ENCODE measurements at places on chromosomes 5 and 9.
A peak's percentile ranks its signal among the peaks of the same experiment; 100 is the strongest.

GRCh38 chr5:102731693-102732092 is 23.4 kb upstream of the PAM start:
- no peak for DNase-seq

DNA sequence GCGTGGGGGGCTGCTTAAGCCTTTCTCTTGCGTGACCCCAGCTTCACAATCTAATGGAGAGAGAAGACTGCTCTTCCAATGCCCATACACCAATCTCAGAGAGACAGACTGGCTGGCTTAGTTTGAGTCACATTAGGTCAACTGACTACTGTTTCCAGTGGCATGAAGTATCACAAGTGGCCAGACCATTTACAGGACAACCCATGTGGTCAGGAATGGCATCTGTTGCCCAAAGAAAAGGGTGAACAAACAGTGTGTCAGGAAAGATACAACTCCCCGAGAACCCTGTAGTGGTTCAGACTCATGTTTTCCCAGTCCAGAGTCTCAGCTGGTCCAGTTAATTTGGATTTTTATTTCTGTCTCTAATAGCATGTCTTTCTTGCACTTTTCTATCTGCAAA is 177.4 kb upstream of the IL12B start:
- no peak for DNase-seq

- DNase-seq = peak; percentile 90
Measured at GRCh38 chr9:83544002-83544698, 5.9 kb upstream of the FRMD3 start.

- DNase-seq = peak; percentile 60
Measured at GRCh38 chr5:136814619-136815378, 449.5 kb upstream of the TRPC7 start.

DNA sequence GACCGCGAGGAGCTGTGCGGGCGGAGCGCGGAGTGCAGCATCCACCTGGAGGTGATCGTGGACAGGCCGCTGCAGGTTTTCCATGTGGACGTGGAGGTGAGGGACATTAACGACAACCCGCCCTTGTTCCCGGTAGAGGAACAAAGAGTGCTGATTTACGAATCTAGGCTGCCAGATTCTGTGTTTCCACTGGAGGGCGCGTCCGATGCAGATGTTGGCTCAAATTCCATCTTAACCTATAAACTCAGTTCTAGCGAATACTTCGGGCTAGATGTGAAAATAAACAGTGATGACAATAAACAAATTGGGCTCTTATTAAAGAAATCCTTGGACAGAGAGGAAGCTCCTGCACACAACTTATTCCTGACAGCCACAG is 590 bp downstream of the PCDHA6 start:
- no peak for DNase-seq

DNA sequence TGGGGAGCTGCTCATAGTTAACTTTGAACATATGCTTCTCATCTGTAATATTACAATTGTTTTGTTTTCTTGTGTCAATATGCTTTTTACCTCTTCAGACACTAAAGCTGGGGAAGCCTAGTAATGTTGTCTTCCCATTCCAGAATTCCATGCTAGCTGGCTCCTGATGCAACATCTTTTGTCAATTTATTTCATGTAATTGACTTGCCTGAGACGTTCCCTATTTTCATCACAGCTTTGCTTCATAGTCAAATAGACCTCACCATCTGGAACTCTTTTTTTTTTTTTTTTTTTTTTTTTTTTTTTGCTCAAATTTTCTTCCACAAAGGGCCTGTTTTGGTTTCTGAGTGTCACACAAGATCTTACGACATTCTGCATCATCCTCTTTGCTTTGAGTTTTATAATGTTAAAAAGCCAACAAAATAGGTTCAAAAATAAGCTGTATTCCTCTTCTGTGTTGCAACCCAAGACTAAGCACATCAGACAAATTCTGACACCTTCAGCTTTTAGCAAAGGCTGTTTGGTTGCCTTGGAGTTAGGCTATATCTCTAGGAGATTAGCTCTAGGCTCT is 235.2 kb downstream of the NR3C1 start:
- no peak for DNase-seq

DNA sequence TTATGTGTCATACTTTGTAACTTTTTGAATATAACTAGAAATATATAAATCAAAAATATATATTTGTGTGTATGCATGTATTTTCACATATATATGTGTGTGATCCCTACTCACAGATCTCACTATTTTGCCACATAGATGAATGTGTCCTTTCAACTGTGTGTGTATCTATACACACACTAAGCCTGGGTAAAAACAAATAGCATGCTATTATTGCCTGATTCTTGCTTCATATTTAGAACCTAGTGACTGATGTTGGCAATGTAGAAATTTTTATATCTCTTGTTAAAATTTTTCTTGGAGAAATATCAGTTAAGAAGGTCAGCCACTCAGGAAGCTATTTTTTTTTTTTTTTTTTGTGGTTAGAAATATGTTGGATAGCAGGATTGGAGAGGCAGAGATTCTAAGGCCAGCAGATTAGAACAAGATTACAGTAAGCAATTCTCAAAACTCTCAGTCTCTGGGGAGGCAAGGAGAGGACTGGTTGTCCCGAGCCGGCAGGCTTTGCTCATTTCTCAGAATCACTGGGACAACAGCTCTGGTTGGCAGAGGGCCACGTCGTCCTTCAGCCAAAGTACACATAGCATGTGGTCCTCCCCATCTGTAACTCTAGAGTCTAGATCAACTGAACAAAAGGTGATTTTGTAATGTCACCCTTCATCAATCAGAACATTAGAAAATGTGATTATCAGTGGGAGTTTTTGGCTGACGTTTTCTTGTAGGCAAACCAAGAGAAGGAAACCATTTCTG is 19.7 kb downstream of the C6 start:
- DNase-seq = peak; percentile 100

DNA sequence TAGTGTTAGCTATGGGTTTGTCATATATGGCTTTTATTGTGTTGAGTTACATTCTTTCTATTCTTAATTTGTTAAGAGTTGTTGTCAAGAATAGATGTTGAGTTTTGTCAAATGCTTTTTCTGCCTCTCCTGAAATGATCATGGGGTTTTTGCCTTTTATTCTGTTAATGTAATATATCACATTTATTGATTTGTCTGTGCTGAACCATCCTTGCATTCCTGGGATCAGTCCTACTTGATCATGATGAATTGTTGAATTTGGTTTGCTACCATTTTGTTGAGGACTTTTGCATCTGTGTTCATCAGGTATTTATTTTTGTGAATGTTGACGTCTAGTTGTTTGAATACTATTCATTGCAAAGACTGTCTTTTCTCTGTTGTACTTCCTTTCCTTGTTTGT is 23.9 kb downstream of the RIC1 start:
- no peak for DNase-seq

- DNase-seq = peak; percentile 18
Measured at GRCh38 chr9:13113751-13114150, 165.7 kb downstream of the MPDZ start.
